Effector memory CD4-positive, alpha-beta T cell (primary cell): ENCODE measurements at places on chromosomes 4 and X.
A peak's percentile ranks its signal among the peaks of the same experiment; 100 is the strongest.

- no peak for DNase-seq
Observed at GRCh38 chrX:26219351-26219750, 3.4 kb downstream of the MAGEB5 start.

GRCh38 chr4:151329217-151330007, 4.0 kb upstream of the SH3D19 start:
- DNase-seq: no peak

- DNase-seq: peak; percentile 8
Observed at GRCh38 chrX:132216806-132217202, 2.4 kb downstream of the RAP2C start.

GRCh38 chr4:2781911-2782310, 11.0 kb upstream of the SH3BP2 start:
- DNase-seq: no peak

DNA sequence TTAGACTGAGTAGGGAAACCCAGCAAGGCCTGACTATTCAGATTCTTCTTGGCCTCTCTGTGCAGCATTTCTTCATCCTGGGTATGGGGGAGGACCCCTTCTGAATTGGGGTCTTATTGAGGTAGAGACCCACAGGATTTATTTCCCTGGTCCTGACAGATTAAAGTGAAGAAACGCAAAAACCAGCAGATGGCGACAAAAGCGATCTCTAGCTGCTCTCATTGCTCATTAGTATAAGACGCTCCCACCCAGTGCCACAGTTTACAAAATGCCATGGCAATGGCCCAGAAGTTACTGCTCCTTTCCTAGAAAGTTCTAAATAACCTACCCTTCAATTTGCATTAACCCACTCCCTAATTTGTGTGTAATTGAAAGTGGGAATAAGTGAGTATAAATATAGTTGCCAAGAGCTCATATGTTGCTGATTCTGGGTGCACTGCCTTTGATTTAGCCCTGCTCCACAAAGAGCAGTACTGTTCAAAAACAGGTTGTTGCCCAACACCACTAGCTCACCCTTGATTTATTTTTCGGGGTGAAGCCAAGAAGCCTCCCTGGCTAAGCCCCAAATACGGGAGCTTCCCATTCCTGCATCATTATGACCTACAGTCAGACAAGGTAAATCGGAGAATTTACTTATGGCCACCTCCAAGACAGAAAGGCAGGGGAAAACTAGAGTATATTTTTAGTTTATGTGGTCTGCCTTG, 3.7 kb upstream of the BEX4 start:
- DNase-seq: peak; percentile 7

DNA sequence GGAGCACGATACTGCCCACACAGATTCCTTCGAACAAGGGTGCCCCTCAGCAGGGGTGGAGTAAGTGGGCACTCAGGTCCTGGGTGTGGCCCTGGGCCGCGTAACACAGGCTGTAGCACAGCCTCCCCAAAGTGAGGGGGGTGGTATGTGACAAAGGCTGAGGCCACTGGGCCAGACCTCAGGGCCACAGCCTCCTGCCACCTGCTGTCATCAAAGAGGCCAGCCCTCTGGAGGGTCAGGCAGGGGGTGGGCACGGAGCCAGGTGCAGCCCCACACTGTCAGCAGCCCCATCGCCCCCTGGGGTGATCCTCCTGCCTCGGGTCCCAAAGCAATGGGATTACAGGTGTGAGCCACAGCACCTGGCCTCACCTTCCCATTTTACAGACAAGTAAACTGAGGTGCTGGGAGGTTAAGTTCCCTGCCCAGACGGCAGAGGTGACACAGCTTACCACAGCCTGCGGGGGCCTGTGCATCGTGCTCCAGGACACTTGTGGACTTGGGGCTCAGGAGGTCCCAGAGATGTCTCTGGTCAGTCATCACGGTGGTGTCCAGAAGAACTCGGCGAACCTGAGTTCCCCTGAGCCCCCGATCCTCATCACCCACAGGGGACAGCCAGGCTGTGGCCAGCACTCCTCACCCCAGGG, 27.5 kb upstream of the MXD4 start:
- no peak for DNase-seq

DNA sequence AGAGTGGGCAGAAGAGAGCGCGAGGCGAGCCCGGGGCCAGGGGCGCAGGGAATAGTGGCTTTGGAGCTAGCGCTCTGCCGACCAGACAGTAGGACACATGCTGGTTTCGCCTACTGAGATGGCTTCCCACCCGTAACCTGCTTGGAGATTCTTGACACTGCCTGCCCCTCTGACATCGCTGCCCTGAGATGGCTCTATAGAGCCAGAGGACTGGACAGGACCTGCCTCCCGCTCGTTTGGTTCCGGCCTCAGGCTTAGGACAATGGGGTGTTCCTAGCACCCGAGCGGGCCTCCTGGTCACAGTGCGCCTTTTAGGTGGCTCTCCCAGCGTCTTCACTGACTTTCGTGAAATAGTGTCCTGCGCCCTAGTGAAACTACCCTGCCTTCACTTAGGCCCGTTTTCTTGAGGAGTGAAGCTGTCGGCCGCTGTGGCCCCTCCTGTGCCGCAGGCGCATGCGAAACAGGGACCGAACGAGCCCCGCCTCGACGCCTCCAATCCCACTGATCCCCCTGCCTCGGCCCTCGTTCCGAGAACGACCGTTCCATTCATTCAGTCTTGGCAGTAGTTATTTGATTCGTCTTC, 608 bp downstream of the TAF1 start:
- peak; percentile 9 for DNase-seq

GRCh38 chr4:84994280-84994679, 27.8 kb upstream of the WDFY3 start:
- DNase-seq: no peak

- DNase-seq: no peak
Observed at GRCh38 chr4:41436419-41436818, 101.5 kb upstream of the LIMCH1 start.

GRCh38 chrX:13752646-13753045, 18.1 kb downstream of the OFD1 start:
- DNase-seq: no peak

DNA sequence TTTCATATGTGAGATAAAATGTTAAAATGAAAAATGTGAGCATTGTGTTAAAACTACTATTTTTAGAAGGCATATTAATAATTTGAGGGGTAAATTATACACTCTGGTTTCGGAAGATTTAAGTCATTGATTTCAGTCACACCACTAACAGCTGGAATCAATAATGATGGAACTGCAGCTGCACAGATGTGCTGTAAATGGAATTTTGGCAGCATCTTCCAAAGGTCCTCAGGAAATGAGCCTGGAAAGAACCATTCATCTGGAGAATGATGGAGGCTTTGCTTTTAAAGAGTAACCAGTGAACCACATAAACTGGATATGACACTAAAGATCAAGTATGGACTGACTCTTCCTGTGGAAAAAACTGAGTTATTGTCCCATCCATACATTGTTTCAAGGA, 759.0 kb upstream of the EPHA5 start:
- no peak for DNase-seq

GRCh38 chrX:130385520-130385919, at the start of gene GPR119:
Gene GPR119 (minus strand): TSS chrX:130385674. CDS start chrX:130385447, 227 bp downstream.
- DNase-seq: no peak

DNA sequence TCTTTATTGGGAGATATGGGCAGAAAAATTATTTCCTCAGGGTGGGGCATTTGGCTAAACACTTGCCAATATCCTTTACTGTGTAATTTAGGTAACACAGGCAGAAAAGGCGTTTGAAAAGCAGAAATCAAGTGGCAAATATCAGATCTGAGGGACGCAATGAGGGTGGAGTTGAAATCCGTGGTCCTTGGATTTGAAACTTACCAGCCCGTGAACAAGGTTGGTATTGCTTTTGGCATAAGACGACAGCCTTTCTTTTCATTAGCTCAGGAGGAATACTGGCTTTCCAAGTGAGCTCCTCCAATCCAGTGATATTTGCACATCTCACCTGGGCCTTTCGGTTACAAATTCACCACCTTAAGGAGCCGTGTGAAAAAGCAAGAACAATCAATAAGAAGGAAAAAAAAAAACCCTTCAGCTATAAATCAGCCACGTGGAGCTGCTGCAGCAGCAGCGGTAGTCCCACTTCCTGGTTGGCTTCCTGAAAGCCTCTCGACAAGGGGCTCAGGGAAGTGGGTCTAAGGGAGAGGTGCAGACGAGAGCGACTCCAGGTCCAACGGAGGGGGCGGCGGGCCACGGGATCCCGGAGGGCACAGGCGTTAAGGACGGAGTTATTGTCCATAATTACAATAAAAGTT, 734 bp upstream of the GALNT7 start:
- DNase-seq: peak; percentile 4

DNA sequence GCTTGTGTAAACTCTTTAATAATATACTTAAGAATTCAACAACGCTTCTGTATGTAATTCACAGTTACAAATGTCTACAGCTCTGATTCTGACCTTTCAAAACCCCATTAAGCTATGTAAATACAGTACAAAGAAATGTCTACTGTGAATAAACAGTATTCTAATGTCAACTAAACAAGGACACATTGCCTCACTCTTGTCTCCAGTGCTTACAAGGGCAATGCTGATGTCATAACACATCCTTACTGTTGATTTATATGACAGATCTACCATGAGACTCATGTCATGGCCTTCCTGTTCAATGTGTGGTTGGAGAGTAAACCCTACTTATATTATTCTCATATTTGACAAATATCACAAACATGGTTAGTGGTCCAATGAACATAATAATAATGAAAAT, 256.1 kb upstream of the ADGRL3 start:
- no peak for DNase-seq

- no peak for DNase-seq
Observed at GRCh38 chr4:65033899-65034298, 624.6 kb upstream of the TECRL start.

DNA sequence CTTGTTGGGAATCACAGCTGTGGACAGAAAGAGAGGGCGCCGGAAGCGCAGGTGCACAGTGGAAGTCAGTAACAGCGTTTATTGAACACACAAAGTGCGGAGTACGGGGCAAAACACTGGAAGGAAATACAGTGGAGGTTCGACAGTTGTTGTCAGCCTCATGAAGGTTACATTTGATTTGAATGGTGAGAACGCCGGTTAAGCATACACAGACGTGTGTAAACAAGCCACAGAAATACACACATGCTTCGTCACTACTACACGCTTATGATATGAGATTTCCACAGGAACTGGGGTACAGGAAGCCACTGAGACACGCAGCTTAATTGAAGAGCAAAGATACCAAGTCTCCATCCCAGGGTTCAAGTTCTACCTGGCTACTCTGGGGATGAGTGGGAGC, 12.0 kb downstream of the CCKAR start:
- no peak for DNase-seq

GRCh38 chr4:78320349-78320935, 231.1 kb upstream of the ANXA3 start:
- DNase-seq: no peak

DNA sequence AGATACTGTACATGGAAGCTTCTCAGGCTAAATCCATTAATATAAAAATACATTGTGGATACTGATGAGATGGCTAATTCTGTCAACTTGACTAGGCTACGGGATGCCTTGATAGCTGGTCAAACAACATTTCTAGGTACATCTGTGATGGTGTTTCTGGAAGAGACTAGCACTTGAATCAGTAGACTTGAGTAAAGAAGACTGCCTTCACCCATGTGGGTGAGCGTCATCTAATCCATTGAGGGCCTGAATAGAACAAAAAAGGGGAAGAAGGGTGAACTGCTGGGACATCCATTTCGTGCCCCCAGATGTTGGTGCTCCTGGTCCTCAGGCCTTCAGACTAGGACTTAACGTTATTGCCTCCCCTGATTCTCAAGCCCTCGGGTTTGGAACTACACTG, 3.7 kb upstream of the SRP72 start:
- DNase-seq: no peak

DNA sequence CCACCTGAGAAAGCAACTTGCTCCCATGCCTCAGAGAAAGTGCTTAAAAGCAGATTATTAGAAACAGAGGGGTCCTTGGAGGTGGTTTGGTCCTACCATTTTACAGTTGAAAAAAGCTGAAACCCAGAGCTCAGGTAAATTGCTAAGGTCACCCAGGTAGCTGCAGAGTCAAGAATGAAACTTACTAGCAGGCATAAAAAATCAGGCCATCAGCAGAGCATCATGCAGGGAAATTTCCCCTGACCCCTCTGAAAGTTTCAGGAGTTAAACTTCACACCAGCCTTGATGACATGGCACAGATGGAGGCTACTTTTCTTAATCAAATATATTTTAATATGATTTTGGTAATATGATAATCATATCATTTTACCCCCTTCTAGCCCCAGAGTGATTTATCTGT, 70.3 kb downstream of the IRF2 start:
- no peak for DNase-seq

- DNase-seq: no peak
Observed at GRCh38 chrX:149043401-149043800, 461.7 kb downstream of the IDS start.

GRCh38 chr4:6229095-6229494, 28.7 kb upstream of the JAKMIP1 start:
- DNase-seq: no peak

- peak; percentile 47 for DNase-seq
Observed at GRCh38 chrX:53317365-53318069, 36.1 kb upstream of the IQSEC2 start.

DNA sequence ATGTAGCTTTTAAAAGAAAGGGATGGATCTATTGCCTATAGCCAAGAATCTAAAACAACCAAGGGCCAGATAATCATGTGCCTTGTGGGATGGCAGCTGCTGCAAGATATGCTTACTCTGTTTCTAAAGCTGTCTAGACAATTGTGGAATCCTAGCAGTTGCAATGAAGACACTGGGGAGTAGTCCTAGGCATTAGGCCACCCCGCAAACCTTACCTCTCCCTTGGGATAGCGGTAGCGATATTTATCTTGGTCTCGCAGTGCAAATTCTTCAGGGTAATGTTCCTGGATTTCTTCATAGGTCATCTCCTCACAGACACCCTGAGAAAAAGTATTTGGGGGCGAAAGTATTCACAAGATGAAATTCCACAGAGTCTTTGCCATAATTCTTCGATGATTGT, 24.6 kb downstream of the TRO start:
- no peak for DNase-seq

DNA sequence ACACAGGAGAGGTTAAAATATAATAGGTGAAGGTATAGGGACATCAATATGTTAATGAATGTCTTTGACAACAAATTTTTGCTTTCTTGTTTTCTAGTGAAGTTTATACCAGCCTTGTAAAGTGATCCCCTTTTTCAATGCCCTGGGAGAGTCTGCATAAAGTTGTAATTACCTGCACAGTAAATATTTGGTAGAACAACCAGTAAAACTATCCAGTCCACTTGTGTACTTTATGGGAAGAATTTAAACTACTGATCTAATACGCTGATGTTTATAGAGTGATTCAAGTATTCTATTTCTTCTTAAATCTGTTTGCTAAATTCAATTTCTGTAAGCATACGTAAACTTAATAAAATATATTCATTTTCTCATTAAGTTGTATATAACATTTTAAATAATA, 103.3 kb downstream of the GPM6A start:
- no peak for DNase-seq

GRCh38 chrX:133384454-133384853, 30.8 kb downstream of the GPC4 start:
- no peak for DNase-seq

- no peak for DNase-seq
Observed at GRCh38 chr4:136751556-136751955, 780.7 kb downstream of the PCDH18 start.

- DNase-seq: no peak
Observed at GRCh38 chr4:107243141-107243781, 207.1 kb upstream of the DKK2 start.

- DNase-seq: no peak
Observed at GRCh38 chr4:151808120-151808529, 47.3 kb upstream of the GATB start.

GRCh38 chrX:5278908-5279307, 949.8 kb downstream of the NLGN4X start:
- no peak for DNase-seq
